SK-MEL-5 (cell line): ENCODE measurements at places on chromosomes 11 and 22.

DNA sequence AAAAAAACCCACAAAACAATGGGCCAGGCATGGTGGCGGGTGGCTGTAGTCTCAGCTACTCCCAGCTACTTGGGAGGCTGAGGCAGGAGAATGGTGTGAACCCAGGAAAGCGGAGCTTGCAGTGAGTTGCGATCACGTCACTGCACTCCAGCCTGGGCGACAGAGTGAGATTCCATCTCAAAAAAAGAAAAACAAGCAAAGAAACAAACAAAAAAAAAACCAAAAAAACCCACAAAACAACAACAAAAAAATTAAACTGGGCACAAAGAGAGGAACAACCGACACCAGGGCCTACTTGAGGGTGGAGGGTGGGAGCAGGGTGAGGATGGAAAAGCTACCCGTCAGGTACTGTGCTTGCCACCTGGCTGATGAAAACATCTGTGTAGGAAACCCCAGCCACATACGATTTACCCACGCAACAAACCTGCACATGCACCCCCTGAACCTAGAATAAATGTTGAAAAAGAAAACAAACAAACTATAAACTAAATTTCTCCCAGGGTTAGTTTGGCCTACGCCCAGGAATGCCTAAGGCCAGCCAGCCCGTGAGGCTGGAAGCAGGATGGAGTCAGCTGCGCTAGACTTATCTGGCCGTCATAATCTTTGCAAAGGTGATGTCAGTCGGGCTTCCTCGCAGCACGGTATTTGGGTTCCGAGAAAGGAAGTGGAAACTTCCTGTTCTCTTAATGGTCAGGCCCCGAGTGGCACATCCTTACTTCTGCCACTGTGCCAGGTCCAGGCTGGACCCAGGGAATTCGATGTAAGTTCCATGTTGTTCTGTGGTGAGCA, 21.9 kb upstream of the CYB5R3 start:
- DNase-seq: no peak

- DNase-seq: no peak
These were observed 134.8 kb downstream of the LDLRAD3 start for GRCh38 chr11:36078686-36079055.

DNA sequence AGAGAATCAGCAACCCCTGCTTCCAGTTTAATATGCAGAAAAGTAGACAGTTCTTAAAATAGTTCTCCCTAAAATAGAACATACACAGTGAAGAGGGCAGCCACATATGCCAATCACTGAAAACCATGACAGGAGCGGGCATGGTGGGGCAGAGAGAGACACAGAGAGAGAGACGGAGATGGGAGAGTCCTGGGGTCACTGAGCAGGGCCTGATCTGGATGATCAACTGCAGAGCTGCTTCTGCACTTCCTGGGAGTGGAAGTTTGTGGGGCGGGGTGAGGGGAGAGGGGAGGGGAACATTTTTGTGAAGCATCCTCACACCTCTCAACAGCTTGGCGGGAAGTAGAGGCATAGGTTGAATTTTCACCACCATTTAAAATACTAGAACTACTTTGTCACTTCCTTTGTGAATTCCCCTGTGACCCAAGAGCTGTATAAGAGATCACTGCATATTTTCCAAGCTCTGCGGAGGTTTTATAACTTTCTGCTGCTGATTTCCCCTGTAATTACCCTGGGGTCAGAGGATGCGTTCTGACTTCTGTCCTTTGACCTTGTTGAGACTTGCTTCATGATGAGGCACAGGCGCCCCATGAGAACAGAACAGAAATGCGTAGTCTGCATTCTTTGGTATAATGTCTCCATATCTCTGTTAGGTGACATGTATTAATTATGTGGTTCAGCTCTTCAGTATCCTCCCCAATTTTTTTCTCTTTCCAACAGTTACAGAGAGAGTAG, 419.4 kb downstream of the BRD1 start:
- no peak for DNase-seq

DNA sequence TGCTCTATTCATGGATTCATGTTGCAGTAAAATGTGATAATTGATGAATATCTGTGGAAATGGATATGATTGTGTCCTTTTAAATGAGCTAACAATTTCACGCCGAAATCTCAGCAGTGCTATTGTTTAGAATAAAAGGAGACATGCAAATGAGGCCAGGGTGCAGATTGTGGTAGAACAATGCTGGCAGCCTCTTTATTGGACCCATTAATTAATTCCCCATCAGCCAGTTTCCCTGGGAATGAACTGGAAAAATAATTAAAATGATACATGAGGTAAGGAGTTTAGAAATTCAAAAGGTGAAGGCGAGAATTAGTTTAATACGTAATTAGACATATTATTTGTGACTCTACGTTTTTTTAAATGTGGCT, 306.2 kb downstream of the TBC1D22A start:
- no peak for DNase-seq

- no peak for DNase-seq
These were observed 77.4 kb upstream of the CSNK2A3 start for GRCh38 chr11:11430431-11430830.
